ENCODE measurements at places on chromosomes 12 and 14.

GRCh38 chr12:20474443-20474842 is 106.1 kb downstream of the PDE3A start:
- DNase-seq, result no peak

- DNase-seq, result no peak
These were observed 105.1 kb downstream of the PRIMA1 start for GRCh38 chr14:93683226-93683625.

GRCh38 chr14:105204206-105204930 is 23.3 kb upstream of the NUDT14 start:
- DNase-seq, result no peak

DNA sequence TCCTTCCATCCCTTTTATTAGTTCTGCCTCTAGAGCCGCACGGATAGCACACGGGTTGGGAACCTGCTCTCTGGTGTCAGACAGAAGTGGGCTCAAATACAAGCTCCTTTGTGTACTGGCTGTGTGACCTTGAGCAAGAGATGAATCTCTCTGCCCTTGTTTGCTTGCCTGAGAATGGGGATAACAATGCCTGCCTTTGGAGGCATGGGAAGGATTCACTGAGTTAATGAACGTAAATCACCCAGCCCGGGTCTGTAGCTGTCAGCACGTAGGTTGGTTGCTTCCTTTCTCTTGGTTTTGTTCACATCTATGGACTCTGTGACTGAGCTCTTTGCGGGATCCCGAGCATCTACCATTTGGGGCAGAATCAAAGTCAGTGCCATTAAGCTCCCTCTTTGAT is 79.3 kb upstream of the NRXN3 start:
- no peak for DNase-seq

DNA sequence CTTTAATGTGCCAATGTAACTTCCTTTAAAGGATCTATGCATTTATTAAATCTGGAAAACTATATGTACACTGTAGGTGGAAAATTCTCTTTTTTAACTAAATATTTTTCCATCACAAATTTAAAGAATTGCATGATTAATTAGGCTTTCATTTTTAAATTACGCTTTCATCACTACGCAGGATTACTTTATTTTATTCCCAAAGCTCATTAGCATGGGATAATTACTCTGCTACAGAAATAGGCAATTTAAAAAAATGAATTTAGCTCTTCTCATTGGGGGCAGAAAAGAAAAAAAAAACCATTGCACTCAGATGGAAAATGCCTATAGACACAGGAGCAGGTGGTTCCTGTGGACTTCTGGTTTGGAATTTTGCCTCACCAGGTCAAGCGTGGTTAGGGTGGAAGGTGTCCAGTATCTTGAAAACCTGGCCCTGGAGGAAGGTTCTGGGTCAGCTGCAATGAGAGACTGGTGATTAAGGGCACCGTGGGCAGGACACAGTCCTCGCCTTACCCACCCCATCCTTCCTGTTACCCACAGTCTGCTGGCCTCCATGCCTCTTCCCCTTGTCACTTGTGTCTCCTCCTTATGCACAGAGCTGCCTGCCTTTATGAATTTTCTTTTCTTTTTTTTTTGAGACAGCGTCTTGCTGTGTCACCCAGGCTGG is 17.3 kb upstream of the RIN3 start:
- DNase-seq, result no peak

DNA sequence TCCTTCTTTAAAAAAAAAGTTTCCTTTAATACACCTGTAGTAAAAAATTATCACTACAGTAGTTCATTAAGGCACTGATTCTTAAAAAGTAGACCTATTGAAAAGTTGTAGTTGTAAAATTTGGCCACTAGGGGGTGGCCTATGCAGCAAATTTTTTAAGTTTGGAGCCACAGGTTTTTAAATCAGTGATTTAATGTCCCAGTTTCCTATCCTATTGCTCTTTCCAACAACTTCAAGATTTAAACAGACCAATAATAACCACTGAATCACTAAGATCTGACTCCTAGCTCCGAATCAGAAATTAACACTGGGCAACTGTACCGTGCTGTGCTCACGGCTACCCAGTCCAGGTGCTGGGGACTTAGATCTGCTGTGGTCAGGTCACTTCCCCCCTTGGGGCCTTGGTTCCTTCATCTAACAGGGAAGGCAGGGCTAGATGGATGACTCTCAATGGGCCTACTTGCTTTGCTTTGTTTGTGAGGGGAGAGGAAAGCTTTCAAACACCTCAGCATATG is 279.3 kb downstream of the MED13L start:
- DNase-seq, result no peak

- no peak for DNase-seq
These were observed 1.5 kb downstream of the LGR5 start for GRCh38 chr12:71440763-71441748.

DNA sequence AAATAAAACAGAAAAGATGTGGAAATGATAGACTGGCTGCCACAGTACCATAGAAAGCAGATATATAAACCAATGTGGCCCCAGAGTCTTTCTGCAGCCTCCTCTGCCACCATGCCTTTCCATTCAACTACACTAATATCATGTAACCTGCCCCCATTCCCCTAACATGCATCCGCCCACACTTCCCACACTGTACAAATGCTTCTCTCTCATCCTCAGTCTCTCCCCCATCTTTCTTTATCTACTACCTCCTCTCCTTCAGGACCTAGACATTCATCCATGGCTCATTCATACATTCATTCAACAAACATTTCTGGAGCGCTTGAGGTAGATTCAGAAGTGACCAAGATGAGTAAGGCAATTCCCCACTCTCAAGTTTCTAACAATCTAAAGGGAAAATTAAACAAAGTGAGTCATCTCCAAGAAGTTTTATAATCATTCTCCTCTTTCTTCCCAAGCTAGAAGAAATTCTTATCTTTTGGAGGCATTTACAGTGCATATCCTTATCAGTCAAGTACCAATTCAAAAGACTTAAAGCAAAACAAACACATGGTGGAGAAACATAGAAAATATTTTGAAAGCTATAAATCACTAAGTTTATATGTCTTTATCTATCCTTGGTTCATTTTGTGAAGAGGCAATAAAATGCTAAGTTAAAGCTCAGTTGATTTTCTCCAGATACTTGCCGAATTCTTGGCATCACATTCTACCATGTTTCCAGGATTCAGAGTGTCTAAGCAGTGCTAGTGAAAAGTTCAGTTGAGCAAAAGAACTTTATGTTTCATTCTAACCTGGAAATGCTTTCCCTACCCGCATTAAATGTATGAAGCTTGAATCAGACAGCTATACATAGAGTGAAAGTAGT is 70.5 kb upstream of the FRMD6 start:
- no peak for DNase-seq

DNA sequence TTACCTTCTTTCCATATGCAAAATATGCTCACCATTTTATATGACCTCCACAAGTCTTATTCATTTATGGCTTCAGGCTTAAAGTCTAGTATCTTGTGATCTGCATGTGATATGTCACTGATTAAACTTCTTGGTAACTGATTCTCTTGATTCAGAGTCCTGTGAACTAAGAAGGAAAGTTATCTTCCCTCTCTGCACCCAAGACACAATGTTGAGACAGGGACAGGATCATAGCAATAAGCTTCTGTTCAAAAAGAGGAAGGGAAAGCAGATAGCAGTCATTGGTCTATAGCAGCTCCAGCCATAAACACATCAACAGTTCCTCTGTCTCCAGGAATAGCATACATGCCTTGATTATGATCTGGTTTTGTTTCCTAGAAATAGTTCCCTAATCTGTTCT is 103.1 kb downstream of the UNC79 start:
- no peak for DNase-seq

DNA sequence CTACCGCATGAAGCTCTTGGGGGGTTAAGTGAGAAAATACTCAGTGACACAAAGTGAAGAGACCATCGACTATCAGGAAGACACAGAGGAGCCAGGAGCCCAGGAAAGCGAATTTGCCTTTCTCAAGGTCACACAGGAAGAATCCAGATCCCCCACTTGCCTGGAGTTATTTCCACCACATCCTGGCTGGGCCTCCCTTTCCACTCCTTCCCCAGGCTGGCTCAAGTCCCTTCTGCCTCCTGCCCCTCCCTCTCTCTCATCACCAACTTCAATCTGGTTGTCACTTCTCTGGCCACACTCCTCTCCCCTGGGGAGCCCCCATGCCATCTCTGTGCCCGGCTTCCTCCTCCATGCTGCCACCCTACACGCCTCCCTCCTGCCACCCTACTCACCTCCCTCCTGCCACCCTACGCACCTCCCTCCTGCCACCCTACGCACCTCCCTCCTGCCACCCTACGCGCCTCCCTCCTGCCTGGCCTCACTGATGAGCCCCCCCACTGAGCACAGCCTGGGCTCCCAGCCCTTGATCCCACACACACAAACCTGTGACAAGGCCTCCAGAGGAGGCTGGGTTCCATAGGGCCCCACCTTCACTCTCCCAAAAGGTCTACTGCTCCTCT is 6.3 kb downstream of the SCNN1A start:
- DNase-seq, result no peak

DNA sequence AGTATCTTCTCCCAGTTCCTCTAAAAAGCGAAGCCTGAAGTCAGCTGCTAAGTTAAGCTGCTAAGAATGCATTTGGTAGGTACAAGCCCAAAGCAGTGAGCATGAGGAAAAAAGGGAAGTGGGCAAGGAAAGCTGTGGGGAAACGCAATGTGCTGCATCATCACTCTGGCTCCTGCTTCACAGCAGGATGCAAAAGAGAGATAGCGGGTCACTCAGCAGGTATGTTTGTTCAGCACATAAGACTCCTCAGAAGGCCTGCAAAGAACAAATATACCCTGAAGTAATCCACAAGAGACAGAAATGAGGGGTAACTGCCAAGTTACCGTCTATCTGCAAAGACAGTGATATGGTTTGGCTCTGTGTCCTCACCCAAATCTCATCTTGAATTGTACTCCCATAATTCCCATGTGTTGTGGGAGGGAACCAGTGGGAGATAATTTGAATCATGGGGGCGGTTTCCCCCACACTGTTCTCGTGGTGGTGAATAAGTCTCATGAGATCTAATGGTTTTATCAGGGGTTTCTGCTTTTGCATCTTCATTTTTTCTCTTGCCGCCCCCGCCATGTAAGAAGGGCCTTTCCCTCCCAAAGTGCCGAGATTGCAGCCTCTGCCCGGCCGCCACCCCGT is 127.4 kb upstream of the EGLN3 start:
- DNase-seq, result no peak

- DNase-seq, result no peak
These were observed 135.7 kb upstream of the SLC16A7 start for GRCh38 chr12:59459966-59460660.

GRCh38 chr14:52399921-52400595 is 85.9 kb downstream of the PTGER2 start:
- no peak for DNase-seq

GRCh38 chr12:29656762-29657538 is 126.8 kb downstream of the TMTC1 start:
- no peak for DNase-seq

- DNase-seq, result no peak
These were observed 11.3 kb upstream of the CSAD start for GRCh38 chr12:53191885-53192530.

DNA sequence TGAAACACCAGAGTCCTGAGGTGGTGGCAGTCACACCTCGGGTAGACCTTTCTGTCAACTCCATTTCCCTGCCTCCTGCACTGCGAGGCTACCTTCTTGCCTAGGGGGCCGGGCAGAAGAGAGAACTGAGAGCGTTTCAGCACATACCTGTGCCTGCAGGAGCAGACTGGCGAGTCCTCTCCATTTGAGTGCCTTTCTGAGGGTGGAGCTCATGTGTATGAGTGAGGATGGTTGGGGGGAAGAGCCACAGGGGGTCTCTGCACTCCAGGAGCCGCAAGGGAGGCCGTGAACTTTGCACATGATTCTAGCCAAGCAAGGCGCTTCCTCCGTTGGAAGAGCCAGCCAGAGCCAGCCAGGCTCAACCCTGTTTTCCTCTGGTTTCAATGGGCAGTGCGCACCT is 31.0 kb upstream of the CCND2 start:
- no peak for DNase-seq

DNA sequence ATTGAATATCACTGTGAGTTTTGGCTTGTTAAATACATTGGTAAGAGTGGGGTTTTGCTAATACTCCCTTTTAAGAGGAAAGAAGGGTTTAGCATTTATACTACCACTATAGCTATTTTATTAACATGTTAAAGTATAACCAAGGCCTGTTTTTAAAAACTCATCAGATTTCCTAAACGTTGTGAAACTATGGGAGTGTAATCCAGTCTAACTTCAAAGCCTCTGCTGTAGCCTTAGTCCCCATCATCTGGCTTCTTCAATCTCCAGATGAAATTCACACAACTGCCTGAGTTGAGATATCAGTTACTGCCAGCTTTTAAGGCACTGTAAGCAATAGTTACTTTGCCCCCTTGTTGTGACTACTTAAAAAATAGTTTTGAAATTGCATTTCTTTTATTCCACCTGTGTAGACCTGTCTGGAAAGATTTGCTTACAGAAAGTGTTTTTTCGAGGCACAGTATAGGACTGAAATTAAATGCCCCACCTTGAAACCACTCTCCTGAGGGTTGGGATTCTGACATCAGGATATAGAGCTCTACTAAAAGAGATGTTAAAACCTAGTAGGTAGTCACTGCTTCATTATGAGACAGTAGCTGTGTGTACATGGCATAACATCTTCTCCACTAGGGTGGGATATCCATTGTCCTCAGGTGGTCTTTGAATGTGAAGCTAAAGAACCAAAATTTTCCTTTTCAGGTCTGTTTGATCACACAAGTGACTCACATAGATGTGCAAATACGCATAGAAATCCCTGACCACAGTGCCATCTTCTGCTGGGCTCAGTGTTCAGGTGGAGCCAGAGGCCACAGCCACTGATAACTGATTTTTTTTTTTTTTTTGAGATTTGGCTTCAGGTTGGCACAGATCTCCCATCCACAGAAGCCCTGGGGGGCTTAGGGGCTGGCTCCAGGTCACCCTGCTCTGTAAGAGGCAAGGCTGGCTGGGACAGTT is 125.5 kb downstream of the DAAM1 start:
- DNase-seq, result no peak

DNA sequence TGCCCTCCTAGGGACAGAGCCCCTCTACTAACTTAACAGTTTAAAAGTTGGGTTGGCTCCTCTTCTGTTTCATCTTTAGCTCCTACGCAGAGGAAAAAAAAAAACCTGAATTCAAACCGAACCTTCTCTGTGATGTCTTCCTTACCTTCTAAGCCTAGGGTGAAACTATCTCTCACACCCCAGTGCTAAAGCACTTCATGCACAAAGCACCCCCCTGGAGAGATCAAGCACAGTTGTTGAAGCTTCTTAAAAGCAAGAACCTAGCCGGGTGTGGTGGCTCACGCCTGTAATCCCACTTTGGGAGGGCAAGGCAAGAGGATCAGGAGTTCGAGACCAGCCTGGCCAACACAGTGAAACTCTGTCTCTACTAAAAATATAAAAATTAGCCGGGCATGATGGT is 37.6 kb downstream of the CORO1C start:
- DNase-seq, result no peak

All from NCI-H1436 treated with DMSO at 0.1 percent for 48 hours (cell line).